Left renal pelvis (tissue), 4 donors: ENCODE measurements at places on chromosomes 11 and 22.

DNA sequence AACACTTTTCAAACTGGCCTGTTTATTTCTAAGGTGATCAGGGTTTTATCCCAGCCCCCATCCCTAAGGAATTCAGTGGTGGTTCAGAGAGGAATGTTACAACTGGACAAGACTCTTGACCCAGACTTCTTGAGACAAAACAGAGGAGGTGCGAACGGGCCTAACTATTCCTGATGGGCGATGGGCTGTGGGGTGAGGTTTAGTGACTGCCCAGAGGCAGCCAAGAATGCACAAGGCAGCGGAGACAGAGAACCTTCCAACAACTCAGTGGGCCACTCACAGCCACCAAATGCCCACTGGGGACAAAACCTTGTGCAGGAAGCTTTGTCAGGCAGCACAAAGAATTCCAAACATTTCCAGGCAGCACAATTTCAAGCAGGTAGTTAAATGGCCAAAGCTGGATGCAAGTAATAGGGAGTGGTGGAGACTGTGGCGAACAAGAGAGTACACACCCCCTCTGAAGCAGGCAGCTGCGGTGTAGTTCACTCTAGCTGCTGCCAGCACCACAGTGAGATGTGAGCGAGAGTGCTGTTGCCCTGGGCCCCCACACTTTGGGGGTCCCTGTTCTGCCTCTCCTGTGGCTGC is 29.2 kb downstream of the SCUBE1 start:
- DNase-seq: no peak

GRCh38 chr11:22163394-22163797 is 29.5 kb upstream of the ANO5 start:
- DNase-seq: no peak

DNA sequence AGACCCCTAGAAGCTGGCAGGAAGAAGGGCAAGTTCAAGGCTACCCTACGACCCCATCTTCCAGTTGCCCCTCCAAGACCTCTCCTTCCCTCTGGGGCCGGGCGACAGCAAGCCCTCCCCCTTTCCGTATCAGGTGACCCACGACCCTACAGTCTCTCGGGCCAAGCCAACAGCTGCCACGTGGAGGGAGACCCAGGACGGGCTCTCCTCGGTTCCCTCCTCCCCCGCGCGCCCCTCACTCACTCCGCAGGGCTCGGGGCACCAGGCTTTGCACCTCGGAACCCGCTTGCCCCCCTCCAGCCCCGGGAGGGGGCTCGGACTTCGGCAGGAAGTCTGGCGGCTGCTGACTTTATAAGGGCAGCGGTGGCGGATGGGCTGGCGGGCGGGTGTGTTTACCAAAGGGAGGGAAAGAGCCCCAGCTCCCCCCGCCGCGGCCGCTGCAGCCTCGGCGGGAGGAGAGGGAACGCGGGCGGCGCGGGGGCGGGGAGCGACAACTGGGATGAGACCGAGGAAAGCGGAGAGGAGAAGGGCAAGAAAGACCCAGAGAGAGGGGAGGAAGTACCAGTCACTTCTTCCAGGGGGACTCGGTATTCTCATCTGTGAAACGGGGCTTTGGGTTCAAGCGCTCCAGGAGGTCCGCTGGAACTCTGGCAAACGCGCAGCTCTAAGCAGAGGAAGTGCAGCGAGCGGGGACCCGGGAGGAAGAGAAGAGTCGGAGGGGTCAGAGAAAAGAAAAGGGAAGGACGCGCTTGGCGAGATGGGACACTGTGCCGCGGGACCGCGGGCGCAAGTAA is 767 bp downstream of the SLC43A1 start:
- no peak for DNase-seq

DNA sequence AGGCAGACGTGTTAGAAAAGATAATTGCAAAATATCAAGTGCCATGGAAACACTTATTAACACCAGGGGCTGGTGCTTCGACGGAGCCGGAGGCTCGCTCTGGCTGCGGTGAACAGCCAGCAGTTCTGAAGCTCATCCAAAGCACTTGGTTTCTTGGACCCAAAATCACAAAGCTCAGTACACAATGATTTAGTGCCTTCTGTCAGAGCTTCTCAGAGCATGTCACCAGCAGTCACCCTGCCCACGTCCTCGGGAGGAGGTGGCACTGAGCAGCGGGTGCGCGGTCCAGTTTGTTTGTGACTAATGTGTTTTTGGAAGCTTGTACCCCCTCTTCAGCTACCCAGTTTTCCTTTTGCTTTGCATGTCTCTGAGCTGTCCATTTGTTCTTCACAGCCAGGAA is 58.7 kb upstream of the KIRREL3 start:
- no peak for DNase-seq

GRCh38 chr11:113189909-113190667 is 124.3 kb upstream of the TTC12 start:
- DNase-seq: no peak

- no peak for DNase-seq
Observed at GRCh38 chr11:8250981-8251615, 12.6 kb downstream of the LMO1 start.

DNA sequence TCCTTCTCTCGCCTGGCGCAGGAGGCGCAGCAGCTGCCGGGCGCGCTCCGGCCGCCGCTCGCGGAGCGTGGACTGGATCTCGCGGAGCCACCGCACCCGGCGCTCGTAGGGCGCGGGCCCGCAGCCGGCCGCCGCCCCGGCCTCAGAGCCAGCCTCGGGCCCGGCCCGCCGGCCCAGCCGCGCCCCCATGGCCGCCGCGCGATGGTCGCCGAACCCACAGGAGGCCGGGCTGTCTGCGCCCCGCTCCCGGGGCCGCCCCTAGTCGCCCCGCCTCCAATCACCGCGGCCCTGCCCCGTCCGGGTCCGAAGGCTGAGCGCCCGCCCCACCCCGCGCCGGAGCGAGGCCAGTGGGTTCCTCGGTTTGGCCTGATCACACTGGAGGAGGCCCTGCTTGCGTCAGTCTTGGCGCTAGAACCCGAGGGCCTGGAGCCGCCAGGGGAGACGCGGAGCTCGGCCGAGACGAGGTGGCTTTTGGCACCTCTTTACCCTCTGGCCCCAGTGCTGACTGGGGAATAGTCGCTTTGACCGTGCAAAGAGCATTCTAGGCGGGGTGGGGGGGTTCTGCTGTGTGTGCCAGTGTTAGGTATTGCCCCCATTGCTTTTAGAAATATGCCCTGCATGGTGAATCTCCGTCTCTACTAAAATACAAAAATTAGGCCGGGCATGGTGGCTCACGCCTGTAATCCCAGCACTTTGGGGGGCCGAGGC is at the start of gene LRRC75B:
Gene LRRC75B, minus strand, starts transcription at position 223 of the 708 bp plus-strand sequence. Its CDS starts 34 bp downstream, at position 189.
- DNase-seq: peak; percentile 66

DNA sequence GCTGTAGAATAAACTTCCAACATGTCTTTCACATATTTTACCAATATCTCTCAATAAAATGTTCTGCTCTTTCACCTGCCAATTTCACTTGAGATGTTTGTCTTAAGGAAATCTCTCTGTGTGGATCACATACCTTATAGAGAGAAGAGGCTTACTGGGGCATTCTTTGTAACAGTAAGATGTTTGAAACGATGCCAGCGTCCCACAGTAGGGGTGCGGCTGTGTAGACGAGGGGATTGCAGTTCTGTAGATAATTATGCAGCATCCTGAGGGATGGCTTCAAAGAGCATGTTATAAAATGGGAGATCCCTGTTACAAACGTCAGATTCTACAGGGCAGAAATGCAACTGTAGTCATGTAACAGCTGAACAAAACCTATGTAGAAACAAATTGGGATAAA is 200.0 kb downstream of the TBC1D22A start:
- DNase-seq: no peak

DNA sequence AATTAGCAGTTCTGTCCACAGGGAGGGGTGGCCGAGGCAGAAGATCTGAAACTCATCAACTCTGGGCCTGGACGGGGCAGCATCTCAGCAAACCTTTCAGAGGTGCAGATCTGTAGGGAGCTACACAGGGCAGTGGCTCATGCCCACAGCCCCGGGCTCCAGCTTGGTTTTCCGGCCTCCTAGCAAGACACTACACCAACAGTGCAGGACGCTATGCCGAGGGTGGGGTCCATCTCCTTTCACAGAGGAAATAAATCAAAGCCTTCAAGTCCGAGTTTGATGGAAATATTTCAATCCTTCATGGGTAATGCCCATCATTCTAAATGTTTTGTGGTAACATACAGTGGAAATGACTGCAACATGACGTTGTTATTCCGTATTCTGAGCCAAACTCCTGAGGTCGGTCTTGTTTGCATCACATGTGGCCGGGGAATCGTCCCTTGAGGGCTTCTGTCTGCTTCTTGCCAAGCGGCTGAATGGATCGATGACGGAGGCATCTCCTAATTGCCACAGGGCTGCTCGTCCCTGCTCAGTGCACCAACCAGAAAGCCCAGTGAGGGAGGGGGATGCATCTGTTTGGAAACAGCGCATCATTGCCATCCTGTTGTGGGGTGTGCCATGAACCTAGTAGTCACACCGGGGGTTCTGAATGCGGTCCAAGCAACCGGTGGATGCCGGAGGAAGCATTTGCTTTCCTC is 30.0 kb downstream of the LINC01488 start:
- no peak for DNase-seq

DNA sequence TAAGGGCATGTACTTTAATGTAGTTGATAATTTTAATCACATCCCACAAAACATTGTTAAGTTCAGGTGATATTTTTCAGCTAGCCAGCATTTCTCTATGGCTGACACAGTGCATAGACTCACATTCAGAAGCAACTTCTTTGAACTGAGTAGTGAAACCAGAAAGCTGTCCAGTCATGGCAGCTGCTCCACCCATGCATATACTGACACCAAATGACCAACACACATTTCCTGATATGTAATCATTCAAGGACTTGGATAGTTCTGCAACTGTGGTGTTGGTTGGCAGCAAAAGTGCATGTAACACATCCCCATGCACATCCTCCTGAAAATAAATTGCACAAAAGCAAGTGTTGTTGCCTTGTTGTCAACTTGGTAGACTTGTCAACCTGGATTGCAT is 39.7 kb downstream of the CALCA start:
- DNase-seq: no peak

DNA sequence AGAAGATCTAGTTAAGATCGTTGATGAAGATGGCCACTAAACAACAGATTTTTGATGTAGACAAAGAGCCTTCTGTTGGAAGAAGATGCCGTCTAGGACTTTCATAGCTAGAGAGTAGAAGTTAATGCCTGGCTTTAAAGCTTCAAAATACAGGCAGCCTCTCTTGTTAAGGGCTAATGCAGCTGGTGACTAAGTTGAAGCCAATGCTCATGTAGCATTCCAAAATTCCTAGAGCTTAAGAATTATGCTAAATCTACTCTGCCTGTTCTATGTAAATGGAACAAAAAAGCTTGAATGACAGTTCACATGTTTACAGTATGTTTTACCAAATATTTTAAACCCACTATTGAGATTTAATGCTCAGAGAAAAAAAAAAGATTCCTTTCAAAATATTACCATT is 492.6 kb downstream of the CNTN5 start:
- no peak for DNase-seq

DNA sequence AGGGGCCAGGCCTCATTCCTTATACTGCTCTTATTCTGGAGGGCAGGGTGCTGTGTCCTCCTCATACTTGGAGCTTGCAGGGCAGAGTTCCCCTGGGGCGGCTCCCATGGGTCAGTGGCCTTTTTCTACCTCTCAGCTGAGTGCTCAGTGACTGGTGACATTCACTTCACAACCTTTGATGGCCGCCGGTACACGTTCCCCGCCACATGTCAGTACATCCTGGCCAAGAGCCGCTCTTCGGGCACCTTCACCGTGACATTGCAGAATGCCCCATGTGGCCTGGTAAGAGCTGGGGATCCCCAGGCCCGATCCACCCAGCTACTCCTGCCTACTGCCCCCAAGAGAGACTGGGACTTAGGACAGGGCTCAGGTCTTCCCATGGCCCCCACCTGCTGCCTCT is 14.5 kb downstream of the OTOG start:
- DNase-seq: no peak

DNA sequence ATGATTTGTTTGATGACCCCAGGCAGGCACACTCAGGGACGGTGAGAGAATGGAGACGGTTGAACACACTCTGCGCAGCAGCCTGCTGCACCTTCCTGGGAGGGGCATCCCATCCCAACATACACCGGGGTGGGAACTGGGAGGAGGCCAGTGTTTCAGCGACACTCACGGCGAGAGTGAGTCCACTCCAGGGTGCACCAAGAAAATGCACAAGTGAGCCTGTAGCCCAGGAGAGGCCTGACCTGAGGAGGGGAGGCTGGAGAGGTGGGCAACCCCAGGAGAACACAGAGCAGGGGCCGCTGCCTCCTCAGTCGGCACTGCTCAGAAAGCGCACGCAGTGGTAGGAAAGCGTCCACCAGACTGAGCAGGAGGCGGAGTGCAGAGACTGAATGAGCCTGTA is 54.5 kb downstream of the IGF2 start:
- no peak for DNase-seq

GRCh38 chr11:119338965-119339588 is 1.6 kb downstream of the C1QTNF5 start:
- DNase-seq: no peak

GRCh38 chr11:12901874-12902481 is 107.1 kb upstream of the RASSF10 start:
- no peak for DNase-seq

GRCh38 chr11:108009497-108010370 is 1.0 kb downstream of the CUL5 start:
- DNase-seq: no peak
